Caki2 (cell line): ENCODE measurements at places on chromosomes 3 and 15. TPM values are rescaled to one million over a fixed set of nuclear protein-coding genes. Genes with fewer than 3 reads are reported as not detected.

- DNase-seq = no peak
These were observed 109.4 kb upstream of the ATP11B start for GRCh38 chr3:182683858-182684257.

GRCh38 chr3:124217542-124217941, 225.6 kb upstream of the ROPN1 start:
- peak; percentile 71 for DNase-seq

DNA sequence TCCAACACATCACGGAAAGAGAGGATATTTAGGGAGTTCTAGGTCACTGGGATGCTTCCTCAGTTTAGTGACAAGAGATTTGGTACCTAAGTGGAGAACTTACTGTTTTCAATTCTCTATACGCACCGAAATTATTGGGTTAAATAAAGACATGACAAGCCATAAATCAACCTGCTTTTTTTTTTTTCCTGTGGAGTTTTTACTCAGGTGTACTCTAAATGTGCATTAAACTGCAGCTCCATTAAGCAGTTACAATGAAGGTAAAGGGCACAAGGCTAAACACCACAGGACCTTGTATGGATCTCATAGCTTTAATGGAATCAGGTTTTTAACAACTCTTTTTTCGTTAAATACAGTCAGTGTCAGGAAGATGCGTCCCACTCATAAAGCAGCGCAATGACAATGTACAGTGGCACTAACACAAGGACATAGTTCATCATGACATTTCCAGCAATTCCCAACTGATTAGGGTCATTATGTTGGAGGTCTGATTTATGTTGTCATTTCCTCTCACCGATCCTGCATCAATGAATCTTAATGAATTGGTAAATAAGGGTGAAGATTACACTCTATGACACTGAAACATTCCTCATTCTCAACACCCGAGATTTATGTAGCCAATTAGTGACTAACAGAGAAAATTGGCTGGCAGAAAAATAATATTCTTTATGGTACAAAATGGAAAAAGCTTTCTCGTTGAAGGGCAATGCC, 355.2 kb downstream of the FOXP1 start:
- DNase-seq = no peak

The TICRR gene
- 6.2 and 7.5 TPM in 2 replicates for total RNA-seq

The GOLGA8R gene
- total RNA-seq = 0.57 and 0.90 TPM in 2 replicates
